ENCODE measurements at places on chromosomes 16 and 17.

GRCh38 chr17:31900877-31901276 lies 631 bp downstream of the UTP6 start:
- DNase-seq, result no peak

DNA sequence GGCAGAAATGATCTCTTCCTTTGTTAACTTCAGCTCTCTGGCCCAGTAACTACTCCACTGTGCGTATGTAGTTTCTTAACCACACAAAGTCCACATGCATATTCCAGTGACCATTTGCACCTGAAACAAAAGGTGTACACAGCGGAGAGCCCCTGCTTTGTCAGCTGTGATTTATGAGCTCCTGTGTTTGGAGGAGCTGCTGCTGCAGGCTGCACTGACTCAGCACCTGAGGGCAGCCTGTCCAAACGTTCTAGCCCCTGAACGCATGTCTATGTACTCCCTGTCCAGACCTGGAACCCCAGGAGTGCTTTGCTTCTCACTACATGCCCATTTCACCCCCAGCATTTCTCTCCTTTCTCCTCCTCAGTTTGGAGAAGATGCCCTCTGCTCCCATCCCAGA lies 216.1 kb downstream of the ABCC12 start:
- no peak for DNase-seq

- no peak for DNase-seq
These were observed 42.3 kb upstream of the PIK3R6 start for GRCh38 chr17:8909586-8910270.

DNA sequence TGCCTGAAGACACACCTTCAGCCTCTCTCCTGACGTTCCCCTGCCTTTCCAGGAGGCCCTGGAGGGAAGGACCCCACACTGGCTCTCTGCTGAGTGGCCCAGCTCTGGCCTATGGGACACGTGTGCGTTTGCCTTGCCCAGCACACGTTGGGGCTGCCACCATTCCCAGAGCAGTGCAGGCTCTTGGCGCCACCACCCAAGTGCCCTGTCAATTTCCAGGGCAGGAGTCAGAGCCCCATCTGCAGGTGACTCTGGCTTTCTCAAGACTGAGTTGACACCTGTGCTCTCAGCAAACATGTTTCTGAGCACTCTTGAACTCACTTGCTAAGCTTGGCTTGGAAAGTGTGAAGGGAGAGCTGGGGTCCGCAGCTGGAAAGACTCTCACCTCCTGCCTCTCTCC lies 4.7 kb upstream of the IRF8 start:
- DNase-seq, result peak; percentile 48

- no peak for DNase-seq
These were observed 63.6 kb upstream of the ERCC4 start for GRCh38 chr16:13856398-13856797.

DNA sequence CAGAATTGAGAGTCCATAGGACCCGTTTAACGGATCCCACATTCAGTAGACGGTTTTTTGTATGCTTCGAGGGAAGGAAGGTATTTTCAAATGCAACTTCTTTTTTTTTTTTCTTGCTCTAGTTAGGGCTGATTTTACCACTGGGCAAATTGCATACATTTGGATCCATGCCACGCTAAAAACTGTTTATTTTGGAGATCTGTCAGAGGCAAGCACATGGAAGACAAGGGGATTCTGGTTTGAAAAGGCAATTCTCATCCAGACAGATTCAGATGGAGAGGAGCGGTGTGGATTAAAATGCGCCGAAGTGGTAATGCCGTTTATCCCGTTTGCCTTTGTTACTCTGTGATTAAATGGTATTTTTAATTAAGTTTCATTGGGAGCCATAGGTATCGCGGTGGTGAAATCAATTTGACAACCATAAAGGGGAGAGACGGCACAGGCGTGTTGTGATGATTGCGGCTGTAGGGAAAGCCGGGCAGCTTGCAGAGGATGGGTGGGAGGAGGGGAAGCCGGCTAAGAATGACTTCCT lies 170.4 kb downstream of the IRX3 start:
- DNase-seq, result no peak

Measured in activated CD4-positive, alpha-beta T cell treated with anti-CD3 and anti-CD28 coated beads for 48 hours (primary cell).